ENCODE measurements at places on chromosomes 13 and 19.

GRCh38 chr19:863315-863620, 3.8 kb downstream of the CFD start:
- no peak for DNase-seq

DNA sequence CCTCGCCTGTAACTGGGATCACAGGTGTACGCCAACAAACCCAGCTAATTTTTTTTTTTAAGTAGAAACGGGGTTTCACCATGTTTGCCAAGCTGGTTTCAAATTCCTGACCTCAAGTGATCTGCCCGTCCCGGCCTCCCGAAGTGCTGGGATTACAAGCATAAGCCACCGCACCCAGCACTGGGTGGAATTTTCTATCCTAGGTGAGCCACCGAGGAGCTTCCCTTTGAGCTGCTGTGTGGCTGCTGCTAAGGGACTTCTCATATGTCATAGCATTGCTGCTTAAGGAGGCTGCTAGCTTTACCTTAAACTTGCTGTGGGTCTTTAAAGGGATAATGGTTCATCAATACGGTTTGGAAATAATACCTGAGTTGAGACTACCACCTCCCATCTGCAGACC, 2.9 kb upstream of the AMER2 start:
- DNase-seq = no peak

DNA sequence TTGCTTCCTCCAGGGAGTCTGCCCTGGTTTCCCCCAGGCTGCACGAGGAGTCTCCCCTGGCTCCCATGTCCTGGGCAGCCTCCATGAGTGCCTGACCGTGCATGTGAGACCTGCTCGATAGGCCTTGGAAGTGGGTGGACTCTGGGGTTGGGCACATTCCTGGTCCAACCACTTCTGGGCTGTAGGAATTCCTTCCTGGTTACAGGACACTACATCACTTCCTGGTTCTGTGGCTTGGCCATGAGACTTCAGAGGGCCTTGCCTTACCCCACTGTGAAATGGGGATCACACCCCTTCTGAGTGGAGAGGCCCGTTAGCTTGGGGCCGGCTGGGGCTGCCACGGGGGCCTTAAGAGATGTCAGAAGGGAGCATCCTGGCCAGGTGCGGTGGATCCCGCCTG, 4.0 kb upstream of the ZNF628 start:
- DNase-seq = no peak

DNA sequence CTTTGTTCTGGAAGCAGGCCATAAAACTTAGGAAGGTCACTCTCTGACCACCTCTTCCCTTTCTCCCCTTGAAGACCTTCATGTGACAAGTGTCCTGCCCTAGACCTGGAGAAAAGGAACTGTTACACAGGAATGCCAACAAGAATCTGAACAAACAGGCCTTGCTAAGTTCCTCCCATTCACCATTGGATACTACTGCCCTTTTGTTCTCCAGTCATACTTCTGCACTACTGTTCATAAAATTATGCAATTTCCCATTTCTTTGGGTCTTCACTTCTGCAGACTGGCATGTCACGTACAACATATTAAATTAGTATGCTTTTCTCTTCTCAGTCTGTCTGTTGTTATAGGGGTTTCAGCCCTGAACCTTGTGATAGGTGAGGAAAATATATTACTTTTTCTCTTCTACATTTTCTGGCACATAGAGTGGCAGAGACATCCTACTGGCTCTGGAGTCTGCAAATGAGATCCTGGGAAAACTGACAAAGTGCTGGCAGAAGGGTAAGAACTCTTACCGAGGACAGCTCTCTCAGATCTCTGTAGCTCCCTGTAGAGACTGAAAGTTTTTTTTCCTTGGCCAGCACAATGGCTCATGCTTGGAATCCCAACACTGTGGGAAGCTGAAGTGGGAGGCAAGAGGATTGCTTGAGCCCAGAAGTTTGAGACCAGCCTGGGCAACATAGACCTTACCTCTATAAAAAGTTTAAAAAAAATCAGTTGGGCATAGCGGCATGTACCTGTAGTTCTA, 87.6 kb upstream of the SPRY2 start:
- DNase-seq = no peak
